Endothelial cell of umbilical vein (primary cell): ENCODE measurements at places on chromosomes 2 and 18.

DNA sequence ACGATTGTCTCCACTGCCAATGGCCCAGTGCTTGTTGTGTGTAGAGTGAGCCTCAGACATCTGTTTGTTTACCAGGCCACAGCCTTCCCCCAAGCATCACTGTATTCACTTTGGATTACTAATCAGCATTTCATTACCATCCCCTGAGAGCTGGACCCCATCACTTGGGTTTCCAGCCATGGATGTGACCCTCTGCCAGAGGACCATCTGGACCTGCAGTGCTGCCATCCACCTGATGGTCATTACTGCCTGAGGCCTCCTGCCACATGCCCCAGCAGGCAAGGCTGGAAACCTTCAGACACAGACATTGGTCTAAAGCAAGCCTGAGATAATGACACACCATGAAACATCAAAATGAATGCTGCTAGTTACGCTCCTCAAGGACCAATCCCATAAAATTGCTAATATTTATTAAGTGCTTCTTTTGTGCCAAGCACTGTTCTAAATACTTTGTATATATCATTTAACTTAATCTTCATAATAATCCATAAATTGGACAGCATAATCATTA is 2096.3 kb upstream of the CELF4 start:
- DNase-seq: no peak

GRCh38 chr2:165706960-165707487 is 87.0 kb downstream of the GALNT3 start:
- DNase-seq: no peak

DNA sequence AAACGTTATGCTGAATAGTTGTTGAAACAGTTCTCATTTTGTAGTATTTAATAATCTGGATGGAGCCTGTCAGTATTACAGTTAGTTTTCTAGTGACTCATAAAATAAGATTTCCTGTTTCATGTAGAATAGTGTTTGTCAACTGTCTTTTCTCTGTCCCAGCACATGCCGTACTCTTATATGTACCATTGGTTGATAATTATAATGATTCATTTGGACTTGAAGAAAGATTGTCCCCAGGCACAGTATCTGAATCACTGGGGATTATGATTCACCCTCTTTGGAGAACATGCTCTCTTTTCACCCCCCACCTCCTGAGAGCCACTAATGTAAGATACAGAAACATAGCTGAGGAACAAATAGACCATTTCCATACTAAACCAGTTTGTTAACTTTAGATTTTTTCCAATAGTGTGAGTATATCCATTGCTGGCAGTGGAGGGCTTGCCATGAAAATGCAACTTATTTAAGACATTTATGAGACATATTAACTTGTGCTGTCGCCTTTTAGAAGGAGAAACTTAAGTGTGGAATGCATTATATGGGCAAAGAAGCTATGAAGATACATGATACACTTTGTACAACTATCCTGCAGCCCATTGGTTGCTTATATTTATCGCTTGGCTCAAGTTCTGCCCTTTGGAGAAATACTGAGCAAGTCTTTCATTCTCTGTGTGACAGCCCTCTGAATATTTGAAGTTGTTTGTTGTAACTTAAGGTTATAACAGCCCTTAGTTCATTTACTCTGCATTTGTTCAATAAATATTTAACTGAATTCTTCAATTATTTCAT is 12.4 kb downstream of the COPS8 start:
- DNase-seq: peak; percentile 88

DNA sequence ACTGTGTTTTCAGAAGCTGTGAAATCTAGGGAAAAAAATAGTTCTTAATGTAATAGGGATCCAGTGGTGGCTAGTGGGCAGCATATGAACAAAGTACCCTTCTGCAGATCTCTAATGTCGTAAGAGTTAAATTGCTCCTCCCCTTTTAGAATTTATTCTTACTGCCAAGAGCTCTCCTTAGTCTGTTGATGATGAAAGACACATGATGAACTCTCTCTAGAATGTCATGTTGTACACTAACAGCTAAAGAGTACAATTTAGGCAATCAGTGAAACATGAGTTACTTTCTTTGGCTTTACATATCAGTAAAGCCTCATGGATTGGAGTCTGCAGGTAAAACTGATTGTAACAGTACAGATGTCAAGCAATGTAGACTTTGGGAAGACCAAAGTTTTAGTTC is 84.2 kb downstream of the SLC39A10 start:
- no peak for DNase-seq

- peak; percentile 55 for DNase-seq
Observed at GRCh38 chr2:33340280-33340679, 136.2 kb upstream of the RASGRP3 start.

GRCh38 chr2:200383380-200384110 is 77.1 kb downstream of the SPATS2L start:
- DNase-seq: peak; percentile 83

DNA sequence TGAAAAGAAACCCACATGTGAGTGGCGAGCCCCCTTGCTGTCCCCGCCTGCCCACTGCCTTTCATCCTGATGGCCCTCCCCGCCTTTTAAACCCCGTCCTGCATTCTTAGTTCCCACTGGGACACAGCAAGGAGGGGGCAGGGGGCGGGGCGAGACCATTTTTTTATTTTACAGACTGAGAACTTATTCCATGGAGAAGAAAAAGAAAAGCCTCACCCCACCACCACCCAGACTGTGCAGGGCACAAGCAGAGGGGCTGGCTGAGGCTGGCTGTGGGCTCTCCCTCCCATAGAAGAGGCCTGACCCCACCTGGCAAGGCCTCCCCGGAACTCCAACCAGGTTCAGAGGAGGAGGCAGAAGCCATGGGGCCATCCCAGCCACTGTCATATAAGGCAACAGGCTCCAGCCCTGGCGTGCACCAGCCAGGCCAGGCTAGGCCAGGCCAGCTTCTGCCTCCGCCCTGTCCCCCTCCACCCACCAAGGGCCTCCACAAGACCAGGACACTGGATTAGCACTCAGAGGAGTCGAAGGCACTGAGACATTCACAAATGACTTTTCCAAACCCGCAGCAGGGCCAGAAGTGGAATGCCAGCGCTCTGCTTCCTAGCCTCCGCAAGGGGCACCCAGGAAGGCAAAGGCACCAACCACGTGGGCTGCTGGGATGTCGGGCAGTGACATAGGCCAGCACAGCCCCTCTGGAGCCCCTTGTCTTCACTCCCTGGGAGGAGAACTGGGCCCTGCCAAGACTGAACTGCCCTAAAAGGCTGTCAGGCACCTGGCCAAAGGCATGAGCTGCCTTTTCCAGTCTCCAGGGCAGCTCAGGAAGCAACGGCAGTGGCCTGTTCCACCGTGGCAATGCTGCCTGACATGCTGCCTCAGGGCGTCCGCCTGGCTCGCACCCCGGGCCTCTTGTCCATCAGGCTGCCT is 37.5 kb upstream of the SEMA4C start:
- DNase-seq: peak; percentile 45

DNA sequence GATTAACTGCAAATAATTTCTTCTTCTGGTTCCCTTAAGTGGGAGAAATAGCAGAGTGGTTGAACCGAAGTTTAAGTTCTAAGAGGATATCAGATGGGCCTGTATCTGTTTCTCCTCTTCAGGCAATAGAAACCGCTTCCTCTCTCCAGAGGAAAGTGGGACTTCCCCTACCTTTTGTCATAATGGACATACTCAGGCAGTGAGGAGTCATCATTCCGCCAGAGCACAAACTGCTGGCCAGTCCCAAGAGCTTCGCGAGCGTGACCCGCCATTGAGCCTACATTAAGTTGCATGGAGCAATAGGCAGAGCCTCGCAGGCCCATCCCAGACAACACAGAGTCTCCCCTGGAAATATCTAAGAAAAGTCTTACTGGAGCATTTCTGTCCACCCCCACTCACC is 158.9 kb downstream of the LDLRAD4 start:
- no peak for DNase-seq

DNA sequence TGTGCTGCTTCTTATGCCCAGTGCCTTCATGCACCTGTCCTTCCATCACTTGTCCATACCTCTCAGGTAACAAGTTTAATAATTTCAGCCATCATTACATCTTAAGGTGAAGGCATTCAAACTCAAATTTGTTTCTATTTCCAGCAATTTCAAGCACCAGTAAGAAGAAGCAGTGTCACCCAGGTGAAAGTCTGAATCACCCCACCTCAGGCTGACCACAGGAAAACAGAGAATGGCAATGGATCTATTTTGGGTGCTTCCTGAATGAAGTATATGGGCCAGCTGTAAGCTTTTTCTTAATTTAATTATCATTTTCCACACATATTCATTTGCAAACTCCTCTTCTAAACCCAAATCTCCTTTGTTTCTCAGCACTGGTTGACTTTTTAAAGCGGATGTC is 372.7 kb upstream of the SOX11 start:
- DNase-seq: no peak

DNA sequence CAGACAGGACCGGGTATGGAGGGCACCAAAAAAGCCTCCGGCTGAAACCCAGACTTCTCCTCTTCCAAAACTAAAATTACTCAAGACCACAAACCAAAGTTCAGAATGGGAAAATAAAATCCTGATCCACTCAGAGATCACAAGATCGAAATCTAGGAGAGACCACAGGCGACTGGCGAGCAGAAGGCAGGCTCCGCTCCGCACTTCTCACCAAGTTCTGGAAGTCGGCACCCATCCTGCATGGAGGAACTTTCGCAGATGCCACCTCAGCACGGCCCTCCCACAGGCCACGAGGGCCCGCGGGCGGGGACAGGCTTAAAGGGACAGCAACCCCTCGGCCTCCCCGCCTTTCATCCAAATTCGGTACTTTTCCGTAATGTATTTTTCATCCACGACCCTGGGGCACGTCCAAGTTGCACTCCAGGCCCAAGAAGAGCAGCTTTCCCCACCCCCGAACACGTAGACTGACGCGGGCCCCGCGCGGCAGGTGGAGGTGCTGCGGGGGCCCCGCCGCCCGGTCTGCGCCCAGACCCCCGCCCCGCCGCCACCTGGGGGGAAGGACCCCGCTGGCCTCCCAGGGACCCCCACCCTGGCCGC is 43.7 kb downstream of the HDLBP start:
- DNase-seq: peak; percentile 83

DNA sequence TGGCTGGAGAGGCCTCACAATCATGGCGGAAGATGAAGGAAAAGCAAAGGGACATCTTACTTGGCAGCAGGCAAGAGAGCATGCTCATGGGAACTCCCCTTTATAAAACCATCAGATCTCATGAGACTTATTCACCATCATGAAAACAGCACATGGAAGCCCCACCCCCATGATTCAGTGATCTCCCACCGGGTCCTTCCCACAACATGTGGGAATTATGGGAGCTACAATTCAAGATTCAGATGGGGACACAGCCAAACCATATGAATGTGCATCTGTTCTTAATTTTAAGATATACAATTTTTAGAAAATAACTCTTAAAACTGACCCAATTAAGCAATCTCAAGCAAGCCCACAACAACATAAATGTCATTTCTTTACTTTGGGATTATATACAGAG is 12.6 kb downstream of the C18orf63 start:
- no peak for DNase-seq

DNA sequence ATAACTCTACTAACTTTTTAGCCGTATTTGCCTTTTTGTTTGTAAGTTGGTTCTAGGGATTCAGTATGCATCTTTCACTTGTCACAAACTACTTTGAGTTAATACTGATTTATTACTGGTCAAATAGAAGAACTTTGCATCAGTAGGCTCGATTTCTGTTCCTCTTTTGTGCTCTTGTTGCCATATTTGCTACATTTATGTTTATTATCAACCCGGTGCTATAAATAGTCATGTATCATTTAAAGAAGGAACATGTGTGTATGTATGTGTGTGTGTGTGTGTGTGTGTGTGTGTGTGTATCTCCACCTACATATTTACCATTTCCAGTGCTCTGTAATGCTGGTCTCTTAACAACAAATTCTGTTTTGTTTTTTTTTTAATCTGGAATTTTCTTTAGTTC is 79.6 kb upstream of the B3GNT7 start:
- no peak for DNase-seq

DNA sequence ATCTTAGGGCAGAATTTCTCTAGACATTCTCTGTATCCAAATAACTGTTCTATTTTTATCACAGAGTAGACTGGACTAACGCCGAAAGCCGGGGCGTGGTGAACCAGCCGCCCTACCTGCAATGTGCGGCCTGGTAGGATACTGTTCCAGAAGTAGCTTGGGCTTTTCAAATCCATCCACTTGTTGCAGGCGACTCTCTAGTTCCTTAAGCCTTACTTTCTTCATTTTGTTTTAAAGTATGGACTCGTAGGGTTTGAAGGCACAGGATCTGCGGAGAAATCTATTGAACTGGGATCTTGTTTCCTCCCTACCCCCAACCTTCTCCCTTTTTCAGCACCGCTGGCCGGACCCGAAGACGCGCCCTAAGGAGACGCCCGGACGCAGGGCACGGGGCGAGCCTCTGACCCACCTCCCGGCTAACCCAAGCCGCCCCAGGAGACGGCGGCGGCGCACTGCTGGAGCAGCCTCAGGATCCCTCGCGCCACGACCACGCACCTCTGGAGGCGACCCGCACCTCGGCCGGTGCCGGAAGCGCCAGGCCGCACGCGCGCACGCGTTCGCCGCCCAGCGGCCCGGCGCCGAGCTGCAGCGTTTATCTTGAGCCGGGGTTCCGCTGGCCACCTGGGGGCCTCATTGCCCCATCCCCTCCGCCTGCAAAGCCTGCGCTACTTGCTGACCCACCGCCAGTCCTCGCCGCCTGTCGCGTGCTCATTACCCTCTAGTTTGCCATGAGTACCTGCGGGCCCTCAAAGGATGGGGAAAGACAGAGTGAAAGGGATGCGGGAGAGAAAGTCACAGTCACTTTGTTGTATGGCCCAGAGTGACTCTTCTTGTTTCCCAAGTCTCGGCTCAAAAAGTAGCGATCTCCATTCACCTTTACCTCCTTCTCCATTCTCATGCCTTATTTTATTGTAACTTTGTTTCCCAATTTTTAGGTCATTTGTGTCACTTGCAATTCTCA is at the start of gene METTL5:
Gene METTL5 (minus strand): TSS at position 533 of the 961 bp plus-strand sequence. CDS start 308 bp downstream, at position 225.
- DNase-seq: peak; percentile 80

DNA sequence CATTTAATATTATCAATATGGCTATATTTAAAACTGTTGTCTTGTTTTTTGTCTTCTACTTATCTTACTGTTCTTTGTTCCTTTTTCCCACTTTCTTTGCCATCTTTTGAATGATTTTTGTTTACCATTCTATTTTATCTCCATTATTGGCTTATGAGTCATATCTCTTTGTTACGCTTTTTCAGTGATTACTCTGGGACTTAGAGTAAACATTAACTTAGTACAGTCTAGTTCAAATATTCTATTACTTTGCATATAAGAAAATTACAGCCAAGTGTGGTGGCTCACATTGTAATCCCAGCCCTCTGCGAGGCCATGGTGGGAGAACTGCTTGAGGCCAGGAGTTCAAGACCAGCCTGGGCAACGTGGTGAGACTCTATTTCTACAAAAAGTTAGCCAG is 26.1 kb downstream of the ADCY3 start:
- DNase-seq: no peak

GRCh38 chr2:40096360-40096759 is 317.3 kb upstream of the THUMPD2 start:
- DNase-seq: peak; percentile 49

GRCh38 chr18:68034296-68034695 is 517.8 kb upstream of the DSEL start:
- DNase-seq: no peak

DNA sequence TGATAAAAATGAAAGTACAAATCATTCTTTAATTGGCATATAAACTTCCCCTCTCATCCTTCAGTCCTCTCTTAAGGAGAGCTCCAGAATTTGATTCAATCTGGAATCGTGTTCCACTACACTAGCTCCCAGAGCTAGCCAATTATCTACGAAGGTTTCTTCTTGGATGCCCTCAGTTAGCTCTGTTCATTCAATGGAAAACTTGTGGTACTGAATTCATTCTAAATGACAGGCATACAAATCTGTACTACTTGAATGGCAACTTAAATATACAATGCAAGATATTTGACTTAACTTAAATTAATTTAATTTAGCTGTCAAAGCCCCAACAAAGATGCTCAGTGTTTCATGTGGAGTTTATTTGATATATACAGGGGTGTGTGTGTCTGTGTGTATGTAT is 1474.2 kb upstream of the CELF4 start:
- no peak for DNase-seq
